ENCODE measurements at places on chromosomes 3 and 15. TPM values are rescaled to one million over a fixed set of nuclear protein-coding genes. Genes with fewer than 3 reads are reported as not detected.

The ZNF385D gene
- total RNA-seq: 0.05 TPM

The PTX3 gene
- 1.2 TPM for total RNA-seq

The CATSPER2 gene
- 0.96 TPM for total RNA-seq

The TMEM40 gene
- 0.08 TPM for total RNA-seq

The MEF2A gene
- total RNA-seq: 15.0 TPM

The SLC51A gene
- total RNA-seq: not detected

The CACNA2D3 gene
- 0.07 TPM for total RNA-seq

The DISP2 gene
- 1.9 TPM for total RNA-seq

The HGD gene
- total RNA-seq: 14.2 TPM

The H1-8 gene
- total RNA-seq: not detected

The PPP2R3A gene
- total RNA-seq: 3.3 TPM
